ENCODE measurements at places on chromosomes 1 and 21. TPM values are rescaled to one million over a fixed set of nuclear protein-coding genes. Genes with fewer than 3 reads are reported as not detected.

DNA sequence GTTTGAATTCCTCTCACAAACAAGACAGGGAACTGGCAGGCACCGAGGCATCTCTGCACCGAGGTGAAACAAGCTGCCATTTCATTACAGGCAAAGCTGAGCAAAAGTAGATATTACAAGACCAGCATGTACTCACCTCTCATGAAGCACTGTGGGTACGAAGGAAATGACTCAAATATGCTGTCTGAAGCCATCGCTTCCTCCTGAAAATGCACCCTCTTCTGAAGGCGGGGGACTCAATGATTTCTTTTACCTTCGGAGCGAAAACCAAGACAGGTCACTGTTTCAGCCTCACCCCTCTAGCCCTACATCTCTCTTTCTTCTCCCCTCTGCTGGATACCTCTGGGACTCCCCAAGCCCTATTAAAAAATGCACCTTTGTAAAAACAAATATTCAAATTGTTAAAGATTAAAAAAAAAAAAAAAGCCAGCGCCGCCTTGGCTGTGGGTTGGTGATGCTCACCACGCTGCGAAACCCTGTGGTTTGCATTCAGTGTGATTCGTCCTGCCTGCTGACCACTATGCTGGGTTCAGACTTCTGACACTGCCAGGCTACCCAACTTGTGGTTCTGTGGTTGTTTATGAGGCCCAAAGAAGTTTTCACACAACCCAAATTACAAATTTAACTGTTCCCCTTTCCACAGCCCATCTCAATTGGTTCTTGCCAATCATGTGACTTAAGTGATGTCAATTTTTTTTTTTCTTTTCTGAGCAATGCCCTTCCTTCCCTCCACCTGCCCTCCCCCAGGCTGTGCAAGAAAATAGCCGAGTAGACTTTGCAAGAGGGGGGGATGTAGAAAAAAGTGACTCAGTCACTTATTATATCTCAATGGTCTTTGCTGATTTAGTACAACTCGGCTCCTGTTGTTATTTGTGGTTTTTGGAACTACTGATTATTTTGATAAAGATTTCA lies at the start of gene RUNX1:
TSS of gene RUNX1 (minus strand) at position 597 of the 912 bp plus-strand sequence.
- DNase-seq = peak; percentile 79

DNA sequence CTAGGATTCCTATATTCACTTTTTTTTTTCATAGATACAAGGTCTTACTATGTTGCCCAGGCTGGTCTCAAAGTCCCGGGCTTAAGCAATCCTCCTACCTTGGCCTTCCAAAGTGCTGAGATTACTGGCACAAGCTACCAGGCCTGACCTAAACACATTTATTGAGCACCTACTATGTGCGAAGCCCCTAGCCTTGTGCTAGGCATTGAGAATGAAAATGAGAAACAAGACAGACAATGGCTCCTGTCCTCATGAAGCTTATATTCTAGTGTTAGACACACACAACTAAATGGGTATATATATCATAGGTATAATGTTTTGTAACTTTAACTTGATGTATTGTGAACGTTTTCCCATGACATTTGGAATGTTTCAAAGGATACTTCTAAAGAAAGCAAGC lies 11.5 kb downstream of the TMEM50A start:
- DNase-seq = no peak

Gene C1orf185
- not detected for total RNA-seq

Gene PYCR2
- total RNA-seq = 35.3 TPM

Gene HCRTR1
- total RNA-seq = not detected

Gene SMG7
- 18.3 TPM for total RNA-seq

All from bronchial epithelial cell (primary cell).